NCI-H524 treated with DMSO at 0.1 percent for 48 hours (cell line): ENCODE measurements at places on chromosomes 12 and 14.

- no peak for DNase-seq
These were observed 132.8 kb upstream of the FSCB start for GRCh38 chr14:44639781-44640385.

DNA sequence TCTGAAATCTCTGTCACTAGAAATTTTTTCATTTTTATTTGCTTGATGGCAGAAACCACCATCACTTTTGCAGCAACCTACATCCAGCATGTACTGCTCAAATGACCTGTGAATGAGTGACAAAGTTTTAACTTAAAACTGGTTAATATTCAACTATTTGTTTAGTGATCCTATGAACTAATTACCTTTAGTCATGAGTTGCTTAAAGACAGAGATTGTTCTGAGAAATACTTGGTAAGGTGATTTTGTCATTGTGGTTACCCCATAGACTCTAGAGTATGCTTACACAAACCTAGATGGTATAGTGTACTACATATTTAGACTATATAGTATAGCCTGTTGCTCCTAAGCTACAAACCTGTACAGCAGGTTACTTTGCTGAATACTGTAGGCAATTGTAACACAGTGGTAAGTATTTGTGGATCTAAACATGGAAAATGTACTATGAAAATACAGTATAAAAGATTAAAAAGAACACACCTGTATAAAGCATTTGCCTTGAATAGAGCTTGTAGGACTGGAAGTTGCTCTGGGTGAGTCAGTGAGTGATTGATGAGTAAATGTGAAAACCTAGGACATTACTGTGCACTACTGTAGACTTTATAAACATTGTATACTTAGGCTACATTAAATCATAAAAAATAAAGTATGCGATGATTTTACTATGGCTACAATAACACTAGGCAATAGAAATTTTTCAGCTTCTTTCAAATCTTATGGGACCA, 256.6 kb upstream of the PPFIA2 start:
- no peak for DNase-seq

- no peak for DNase-seq
These were observed 60.9 kb downstream of the PLEKHA5 start for GRCh38 chr12:19190292-19191031.

- no peak for DNase-seq
These were observed 18.6 kb upstream of the EIF5 start for GRCh38 chr14:103315351-103315911.

- DNase-seq, result no peak
These were observed 13.3 kb downstream of the STX2 start for GRCh38 chr12:130825771-130826150.

GRCh38 chr12:94100211-94100627, 48.2 kb upstream of the PLXNC1 start:
- no peak for DNase-seq

GRCh38 chr12:85507456-85507855, 227.4 kb downstream of the ALX1 start:
- DNase-seq, result no peak

- no peak for DNase-seq
These were observed 364.9 kb downstream of the RPS29 start for GRCh38 chr14:49221316-49221715.

- no peak for DNase-seq
These were observed 1.1 kb downstream of the NOC4L start for GRCh38 chr12:132145334-132145733.

- no peak for DNase-seq
These were observed 180.4 kb upstream of the FKBP4 start for GRCh38 chr12:2614341-2614740.

DNA sequence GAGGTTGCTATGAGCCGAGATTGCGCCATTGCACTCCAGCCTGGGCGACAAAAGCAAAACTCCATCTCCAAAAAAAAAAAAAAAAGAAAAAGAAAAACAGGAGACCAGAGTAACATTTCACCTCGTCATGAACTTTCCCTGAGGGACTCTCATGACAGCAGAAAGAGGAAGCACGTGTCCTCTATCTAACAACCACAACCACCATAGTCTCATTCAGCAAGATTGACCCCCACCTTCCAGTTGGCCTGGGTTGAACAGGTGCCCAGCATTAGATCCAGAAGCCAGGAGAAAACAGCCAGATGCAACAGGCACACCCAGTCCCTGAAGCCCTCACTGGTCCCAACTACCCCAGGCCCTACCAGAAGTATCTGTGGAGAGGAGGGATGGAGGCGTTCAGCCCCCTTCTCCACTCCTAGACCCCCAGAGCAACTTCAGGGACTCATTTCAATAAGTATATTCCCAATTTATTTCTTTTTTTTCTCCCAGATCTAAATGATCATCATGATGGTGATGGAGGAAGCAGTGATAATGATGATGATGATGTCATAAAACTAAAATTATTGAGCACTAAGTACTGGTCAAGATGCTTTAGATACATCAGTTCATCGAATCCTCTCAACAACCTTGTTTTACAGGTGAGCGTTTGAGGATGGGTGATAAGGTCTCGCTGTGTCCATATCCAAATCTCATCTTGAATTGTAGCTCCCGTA, 235.0 kb downstream of the EFCAB11 start:
- no peak for DNase-seq

- no peak for DNase-seq
These were observed 9.2 kb downstream of the TIGAR start for GRCh38 chr12:4330203-4330602.

DNA sequence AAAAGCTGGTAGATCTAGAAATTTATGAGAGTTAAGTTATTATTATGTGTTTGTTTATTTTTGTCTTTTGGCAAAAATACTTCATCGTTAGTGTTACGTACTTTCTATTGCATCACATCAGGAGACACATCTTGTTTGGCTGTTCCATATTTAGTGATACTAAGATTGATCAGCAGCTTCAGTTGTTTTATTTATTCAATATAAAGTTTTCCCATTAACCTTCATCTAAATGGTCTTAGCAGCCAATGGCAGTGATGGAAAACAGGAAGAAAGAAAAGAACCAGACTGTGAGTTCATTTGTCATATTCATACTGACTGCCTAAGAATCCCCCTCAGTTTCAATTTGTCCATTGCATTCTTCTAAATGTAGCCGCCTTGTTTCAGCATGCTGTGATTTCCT, 122.3 kb downstream of the METTL25 start:
- no peak for DNase-seq

GRCh38 chr14:97887690-97888089, 1090.5 kb downstream of the VRK1 start:
- DNase-seq, result no peak

GRCh38 chr14:99524804-99525698, 43.8 kb downstream of the CCNK start:
- no peak for DNase-seq

- no peak for DNase-seq
These were observed 32.4 kb downstream of the FOXN3 start for GRCh38 chr14:89384636-89385035.

GRCh38 chr14:99040052-99040451, 231.9 kb downstream of the BCL11B start:
- DNase-seq, result no peak

- DNase-seq, result no peak
These were observed 2.7 kb upstream of the CLEC6A start for GRCh38 chr12:8453021-8453513.

DNA sequence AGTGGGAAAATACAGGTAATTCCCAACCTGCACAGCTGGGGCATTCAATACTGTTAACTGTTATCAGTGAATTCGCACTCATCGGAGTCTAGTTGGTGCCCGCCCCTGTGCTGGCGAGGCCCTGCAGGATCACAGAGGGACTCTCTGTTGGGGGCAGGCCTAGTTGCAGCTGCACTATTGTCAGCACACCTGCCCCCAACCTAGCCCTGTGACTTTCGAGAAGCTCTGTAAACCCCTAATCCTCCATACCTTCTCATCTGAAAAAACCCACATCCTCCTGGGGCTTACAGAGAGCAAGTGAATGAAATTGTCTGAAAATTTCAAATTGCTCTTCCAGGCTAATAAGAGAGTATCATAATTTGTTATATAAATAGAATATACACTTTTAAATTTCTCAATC, 132.2 kb upstream of the NUDT4 start:
- DNase-seq, result no peak

DNA sequence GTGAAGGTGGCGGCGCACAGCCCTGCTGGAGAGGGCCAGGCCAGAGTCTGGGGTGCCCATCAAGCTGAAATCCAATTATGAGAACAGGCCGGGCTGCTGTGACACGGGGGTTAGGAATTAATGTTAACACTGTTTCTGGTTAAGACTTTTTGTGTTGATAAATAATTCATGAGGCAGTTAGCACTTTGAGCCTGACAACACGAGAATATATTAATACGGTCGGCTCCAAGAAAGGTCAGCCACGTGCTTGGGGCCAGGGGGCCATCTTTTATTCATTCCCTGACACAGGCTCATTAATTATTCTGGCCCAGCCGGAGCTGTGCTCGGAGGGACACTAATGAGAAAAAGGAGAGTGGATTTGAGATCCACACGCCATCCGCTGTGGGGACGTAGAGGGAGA, 45.1 kb downstream of the FBRSL1 start:
- DNase-seq, result no peak

DNA sequence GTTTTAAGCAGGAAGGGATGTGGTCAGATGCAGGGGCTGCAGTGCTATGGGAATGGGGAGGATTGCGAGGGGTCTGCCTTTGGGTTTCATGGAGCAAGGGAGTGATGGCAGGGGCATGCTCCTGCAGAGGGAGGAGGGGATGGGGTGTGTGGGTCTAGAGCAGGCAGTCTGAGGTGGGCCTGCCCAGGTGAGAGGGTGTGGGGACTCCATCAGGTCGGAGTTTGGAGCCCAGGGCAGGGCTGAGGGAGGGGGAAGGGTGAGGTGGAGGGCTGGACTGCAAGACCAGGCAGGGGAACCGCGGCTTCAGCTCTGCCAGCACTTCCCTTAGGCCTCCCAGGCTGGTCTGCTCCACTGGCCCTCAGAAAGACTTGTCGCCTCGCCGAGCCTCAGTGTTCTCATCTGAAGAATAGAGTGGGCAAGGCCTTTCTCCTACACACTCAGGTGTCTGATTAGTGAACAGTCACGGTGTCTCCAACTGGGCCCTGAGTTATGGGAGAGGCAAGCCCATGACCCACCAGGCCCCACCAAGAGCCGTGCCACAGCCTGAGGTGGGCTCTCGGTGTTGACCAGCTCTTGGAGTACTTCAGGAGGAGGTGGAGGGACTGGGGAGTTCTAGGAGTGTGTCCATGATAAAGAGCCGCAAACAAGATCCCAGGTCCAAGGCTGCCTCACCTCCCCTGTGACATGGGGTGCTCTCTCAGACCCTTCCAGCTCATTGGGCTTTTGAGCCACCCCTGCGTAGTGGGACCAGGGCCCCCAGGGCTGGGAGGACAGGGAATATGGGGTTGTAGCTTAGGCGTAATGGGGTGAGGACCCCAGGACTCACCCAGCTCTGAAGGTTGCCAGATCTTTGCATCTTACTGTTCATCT, 20.1 kb upstream of the KRT80 start:
- no peak for DNase-seq

DNA sequence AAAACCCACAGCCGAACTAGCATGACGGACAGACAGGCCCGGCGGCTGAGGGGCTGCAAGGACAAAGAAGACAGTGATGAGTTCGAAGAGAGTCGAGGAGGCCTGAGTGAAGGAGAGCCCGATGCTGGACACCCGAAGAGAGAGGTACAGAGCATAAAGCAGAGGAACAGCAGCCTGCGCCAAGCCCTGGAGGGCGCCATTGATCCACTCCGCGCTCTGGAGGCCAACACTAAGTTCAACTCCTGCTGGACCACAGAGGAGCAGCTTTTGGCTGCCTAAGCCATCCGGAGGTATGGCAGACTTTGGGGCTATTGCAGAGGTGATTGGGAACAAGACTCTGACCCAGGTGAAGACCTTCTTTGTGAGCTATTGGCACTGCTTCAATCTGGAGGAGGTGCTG, 7.8 kb upstream of the PLXNC1 start:
- DNase-seq, result no peak

DNA sequence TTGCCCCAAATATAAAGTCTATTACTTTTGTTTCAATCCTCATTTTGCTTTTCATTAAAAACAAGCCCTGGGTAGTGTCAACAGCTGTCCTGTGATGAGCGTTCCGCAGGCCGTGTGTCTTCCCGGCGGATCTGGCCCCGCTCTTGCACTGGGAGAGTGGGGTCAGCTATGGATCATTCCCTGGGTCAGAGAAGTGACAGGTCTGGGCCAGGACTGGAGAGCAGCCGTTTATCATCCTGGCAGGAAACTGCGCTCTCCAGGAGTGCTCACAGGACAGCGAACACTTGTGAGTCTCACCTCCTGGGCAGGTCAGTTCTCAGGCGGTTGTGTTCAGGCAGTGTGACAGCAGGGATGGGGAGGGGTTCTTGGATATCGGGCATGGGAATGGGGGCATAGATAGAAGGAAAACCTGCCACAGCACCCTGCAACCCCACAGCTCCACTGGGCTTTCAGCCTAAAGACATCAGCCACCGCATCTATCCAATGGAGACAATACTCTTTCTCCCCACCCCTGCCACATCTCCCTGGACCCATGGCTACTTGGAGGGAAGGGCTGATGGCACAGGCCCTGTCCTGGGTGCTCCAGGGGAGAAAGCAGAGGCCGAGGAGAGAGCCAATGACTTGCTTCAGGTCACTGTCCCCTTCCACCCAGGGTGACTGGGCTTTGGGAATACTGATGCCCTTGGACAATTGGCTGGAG, 47.8 kb upstream of the CHGA start:
- DNase-seq, result no peak

DNA sequence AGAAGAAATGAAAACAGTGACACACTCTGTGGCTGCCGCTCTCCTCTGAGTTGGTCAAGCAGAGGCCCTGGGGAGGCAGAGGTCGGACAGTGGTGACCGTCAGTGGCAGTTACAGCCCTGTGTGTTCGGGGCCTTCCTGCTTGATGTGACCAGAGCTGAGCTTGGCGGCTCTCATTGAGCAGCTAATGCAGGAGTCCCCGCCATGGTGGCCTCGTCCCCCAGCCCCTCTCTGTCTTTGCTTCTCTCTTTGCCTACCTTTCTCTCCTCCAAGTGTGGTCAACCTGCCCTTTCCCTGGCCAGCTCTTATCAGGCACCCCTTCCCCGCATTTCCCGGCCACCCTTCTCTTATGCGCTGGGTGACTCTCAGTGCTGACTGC, 362.8 kb downstream of the CACNA1C start:
- no peak for DNase-seq

GRCh38 chr12:49838973-49839633, 3.8 kb downstream of the BCDIN3D start:
- DNase-seq, result no peak

DNA sequence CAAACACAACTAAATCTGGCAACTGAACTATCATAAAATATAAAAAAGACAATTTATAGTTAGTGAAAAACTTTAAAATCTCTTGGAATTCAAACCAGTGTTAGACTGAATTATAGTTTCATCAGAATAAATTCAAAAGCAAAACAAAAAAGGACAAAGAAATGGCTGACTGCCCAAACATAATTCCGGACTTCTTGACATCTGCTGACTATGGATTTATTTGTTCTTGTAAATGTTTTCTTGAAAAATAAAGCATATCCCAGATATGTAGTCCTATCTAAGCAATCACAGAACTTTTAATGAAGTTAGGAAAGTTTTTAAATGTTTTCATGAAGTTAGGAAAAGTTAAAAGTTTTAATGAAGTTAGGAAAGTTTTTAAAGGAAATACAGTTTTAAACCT, 45.8 kb upstream of the CNTN1 start:
- no peak for DNase-seq

- peak; percentile 75 for DNase-seq
These were observed 62.8 kb upstream of the EGLN3 start for GRCh38 chr14:34013721-34014060.

- DNase-seq, result no peak
These were observed 82.7 kb downstream of the PRIMA1 start for GRCh38 chr14:93705513-93706156.
